ENCODE measurements at places on chromosomes 2 and 18.

DNA sequence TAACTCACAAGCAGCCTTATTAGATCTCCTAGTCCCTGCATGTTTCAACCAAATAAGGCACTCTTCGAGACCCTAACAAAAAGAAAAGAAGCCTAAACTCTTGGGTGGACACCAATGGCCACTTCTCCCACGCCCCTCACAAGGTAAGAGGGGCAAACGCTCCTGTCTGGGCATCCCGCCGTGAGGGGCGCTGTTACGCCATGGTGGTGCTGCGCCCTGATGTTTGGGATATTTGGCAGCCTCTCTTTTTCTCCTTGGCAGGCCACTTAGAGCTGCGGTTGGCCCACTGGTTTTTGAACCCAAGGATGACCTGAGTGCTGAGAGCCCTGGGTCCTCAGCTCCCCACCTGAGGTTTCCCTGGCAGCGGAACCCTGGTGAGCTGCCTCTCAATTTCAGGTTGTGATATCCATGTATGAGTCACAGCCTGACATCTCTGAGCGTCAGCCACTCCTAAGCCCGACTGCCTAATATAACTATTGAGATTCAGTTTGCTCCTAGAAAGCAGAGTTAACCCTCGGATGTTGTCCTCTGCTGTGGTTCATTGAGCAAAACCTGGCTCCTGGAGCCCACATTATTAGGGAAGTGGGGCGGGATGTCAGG, 103.3 kb downstream of the COL6A3 start:
- DNase-seq, result no peak

GRCh38 chr2:34849827-34850226, 1250.7 kb upstream of the FAM98A start:
- DNase-seq, result no peak

DNA sequence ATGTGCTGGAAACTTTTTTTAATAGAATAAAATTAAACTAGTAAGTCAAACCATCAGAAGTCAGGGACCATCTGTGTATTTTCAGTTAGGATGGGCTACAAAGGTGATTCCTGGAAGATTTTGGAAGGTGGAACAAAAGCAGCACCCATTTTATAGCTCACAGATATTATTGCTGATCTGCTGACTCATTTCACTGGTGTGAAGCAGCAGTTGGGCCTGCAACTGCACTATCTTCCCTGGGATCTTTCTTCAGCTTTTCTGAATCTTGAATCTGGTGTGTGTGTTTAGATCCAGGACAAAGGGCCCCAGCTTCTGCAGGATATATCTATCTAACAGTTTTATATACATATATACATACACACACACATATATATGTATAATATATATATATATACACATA, 35.6 kb upstream of the BCL11A start:
- DNase-seq, result no peak

GRCh38 chr18:6486764-6487426, 72.2 kb upstream of the L3MBTL4 start:
- no peak for DNase-seq

GRCh38 chr2:65554765-65555591, 122.6 kb upstream of the SPRED2 start:
- peak; percentile 23 for DNase-seq

GRCh38 chr18:75409806-75410205, 17.7 kb downstream of the SMIM21 start:
- DNase-seq, result no peak

DNA sequence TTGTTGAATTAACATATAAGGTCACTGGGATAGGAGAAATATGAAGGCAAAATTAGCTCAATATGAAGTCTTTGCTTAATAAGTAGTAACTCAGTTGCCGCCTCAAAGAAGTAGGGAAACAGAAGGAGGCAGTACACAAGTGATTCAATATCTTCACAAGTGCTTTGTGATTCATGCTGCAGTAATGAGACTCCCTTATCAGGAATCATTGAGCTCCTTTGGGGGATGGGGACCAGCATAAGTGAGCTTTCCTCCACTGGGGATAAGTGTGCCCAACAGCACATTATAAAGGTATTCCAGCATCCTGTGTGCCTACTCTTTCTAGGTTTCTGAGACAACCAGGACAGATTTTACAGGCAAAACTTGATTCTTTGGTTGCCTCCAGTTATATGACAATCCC, 323.4 kb upstream of the UBE2E3 start:
- no peak for DNase-seq

DNA sequence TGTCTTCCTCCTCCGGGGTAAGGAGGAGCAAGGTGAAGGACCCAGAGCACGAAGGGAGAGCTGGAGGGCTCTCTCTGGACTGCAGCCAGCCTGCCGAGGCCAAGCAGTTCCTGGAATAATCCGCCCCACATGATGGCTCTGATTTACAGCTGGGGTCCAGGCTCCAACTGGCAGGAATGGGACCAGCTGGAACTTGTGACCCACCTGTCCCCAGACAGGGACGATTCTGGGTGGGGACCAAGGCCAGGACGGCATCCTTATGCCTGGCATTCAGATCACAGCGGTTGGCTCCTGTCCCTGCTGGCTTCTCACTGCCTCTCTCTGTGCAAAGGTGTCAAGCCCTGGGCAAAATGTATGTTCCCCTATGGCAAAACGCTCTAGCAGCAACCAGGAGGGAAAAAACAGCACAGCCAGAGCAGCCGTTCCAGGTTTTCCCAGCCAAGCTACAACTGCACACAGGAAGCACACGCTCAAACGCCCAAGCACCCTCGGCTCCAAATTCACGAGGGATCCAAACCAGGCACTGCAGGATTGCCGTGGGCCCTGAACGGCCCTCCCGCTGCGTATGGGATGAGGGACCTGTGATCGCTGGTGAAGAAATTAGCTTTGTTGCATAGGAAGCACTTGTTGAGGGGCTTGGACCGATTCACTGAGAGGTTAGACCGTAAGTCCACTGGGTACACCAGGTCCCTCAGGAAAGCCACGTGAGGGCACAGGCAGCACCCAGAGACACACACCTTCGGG, 35.8 kb downstream of the FAM178B start:
- DNase-seq, result no peak

- DNase-seq, result peak; percentile 70
These were observed 503 bp downstream of the ZNF513 start for GRCh38 chr2:27379836-27380625.

GRCh38 chr2:222922019-222922800, 61.4 kb downstream of the ACSL3 start:
- no peak for DNase-seq

DNA sequence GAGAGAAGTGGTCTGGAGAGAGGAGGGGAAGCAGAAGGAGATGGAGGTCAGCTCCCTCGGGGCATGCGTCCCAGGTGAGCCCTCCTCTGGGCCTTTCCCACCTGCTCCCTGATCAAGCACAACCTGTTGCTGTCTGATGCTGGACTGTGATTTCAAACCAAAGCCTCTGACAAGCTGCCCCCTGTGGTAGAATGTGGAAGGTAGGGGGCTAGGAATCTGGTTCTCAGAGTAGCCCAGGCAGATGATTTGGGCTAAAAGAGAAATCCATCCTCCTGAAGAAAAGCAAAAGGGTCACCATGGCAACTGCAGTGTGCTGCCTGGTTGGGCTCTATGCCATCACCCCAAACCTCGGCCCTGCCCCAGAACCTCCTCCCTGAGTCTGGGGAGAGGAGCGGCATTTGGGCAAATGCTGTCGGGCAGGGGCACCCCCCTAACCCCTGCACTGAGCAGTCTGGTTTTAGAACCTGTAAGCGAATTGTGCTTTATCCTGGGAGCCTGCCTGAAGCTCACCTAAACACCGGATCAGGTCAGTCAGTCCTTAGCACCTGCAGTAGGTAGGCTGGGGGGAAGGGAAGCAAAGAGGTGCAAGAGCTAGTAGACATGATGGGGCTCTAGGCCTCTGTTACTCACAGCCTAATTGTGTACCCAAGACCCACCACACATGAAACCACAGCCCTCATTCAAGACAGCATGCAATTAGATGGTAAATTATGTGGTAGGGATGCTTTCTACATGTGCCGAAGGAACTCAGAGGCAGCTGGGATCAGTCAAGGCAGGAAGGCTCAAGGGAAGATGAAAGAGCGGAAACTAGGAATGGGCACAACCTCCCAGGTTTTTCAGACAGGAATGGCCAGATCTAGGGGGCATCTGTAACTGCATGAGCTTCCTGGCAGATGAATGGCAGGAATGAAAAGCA, 83.5 kb downstream of the DNMT3A start:
- no peak for DNase-seq

DNA sequence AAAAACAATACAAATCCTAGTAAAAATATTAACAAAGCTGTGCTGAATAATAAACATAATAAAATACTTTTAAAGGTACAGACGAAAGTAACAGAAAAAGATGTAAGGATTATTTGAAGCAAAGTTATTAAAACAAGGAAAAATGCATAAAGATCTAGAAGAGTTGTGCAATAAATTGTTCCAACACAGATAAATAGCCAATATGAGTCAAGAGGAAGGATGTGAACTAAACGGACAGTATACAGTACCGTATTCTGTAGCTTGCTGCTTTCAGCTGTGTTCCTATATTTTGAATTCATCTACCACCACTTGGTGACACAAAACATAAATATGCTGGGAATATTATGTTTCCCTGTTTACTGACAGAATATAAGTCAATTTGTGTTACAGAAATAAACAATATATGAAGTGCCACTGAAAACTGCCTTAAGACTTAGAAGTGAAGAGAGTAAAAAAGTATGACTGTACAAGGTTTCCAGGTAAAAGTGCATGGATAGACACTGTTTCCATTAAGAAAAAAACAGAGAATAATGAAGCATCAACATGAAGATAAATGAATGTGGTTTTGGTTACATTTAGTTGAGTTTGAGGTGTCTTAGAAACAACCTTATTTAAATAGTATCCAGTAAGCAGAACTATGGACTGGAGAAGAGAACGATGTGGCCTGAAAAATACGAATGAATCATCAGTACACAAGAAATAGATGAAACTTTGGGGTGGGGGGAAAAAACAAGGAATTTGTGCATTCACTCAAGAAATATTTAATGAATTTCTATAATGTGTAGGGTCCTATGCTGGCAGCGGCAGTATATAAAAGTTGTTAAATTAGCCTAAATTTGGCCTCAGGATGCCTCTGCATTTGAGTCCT, 13.1 kb downstream of the PPP3R1 start:
- no peak for DNase-seq

GRCh38 chr2:169732075-169732474, 1.6 kb upstream of the KLHL23 start:
- no peak for DNase-seq

DNA sequence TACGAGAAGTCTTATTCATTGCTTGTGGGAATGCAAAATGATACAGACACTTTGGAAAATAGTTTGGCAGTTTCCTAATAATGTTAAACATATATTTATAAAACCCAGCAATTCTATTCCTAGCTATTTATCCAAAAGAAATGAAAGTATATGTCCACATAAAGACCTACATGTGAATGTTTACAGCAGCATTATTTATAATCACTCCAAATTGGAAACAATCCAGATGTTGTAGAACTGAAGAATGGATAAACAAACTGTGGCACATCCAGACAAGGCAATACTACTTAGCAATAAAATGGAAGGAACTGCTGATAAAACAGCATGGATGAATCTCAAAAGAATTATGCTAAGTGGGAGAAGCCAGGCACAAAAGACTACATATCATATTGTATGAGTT, 19.3 kb downstream of the MRPL33 start:
- DNase-seq, result no peak

DNA sequence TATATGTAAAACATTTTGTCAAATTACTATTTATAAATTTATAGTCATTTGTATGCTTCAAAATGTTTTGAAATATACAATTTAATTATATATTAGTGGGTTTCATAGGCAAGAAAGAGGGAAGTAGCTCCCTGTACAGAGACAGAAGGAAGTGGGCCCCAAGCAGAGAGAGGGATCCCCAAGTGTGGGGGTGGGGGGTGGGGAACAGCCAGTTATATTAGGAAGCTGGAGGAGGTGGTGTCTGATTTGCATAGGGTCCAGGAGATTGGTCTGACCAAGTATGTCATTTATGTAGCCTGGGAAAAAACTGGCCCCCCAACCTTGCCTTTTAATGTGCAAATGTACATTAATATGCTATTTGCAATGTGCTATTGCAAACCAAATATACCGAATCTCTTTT, 76.5 kb upstream of the ZSWIM2 start:
- DNase-seq, result no peak

GRCh38 chr18:9704233-9705118, 3.6 kb upstream of the RAB31 start:
- no peak for DNase-seq

- no peak for DNase-seq
These were observed 1345.8 kb upstream of the LRRTM1 start for GRCh38 chr2:81650048-81650971.

- peak; percentile 19 for DNase-seq
These were observed 1.7 kb downstream of the TRIP12 start for GRCh38 chr2:229920011-229920641.

DNA sequence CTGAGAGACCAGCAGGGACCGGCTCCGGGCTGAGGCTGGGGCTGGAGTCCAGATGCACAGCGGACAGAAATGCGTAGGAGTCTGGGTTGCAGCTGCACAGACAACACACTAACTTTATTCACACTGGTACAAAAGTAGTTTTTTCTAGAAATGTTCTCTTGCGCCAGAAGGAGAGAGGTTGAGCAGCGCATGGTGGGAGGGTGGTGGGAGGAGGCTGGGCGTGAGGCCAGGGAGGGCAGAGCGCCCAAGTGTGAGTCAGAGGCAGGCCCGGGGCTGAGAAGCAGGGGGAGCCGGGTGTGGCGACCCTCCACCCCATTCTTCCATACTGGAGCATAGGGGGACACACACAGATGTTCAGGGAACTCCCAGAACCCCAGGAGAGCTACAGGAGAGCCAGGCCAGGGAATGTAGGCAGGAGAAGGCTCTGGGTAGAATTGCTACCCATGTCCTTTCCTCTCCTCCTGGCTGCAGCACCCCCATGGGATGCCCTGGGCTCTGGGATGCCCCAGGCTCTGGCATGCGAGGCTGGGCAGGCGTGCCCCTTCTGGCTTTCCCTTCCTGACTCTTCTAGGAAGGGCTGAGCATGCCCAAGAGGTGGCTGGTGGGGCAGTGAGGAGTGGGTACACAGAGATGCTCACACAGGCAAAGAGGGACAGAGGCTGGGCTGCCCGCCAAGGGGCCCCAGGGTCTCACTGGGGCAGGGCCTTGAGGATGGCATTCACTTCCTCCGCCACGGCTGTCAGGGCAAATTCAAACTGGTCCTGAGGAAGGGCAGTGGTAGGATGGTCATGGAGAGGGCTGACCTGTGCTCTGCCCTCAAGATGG, 10.6 kb downstream of the DNAJB2 start:
- DNase-seq, result no peak

GRCh38 chr18:49616618-49617328, 54.9 kb downstream of the LIPG start:
- no peak for DNase-seq

- no peak for DNase-seq
These were observed 35.8 kb downstream of the HIBCH start for GRCh38 chr2:190283783-190284182.

DNA sequence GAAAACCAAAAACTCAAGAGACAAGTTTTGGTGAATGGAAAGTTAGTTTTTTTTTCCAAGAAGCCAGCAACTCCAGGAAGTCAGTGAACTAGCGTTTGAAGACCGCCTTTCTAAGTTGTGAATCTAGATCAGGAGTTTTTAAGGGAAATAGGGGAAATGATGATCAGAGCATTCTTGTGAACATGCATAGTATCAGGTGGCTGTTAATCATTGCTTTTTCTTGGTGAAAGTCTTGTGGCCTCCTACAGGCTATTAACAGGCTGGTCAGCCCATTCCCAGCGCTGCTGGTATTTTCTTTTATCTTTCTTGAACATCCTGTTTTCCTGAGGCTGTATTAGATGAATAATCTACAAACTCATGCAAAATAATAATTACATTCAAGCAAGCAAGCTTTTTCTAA, 155.8 kb downstream of the PTPRM start:
- no peak for DNase-seq

Data from stimulated activated CD4-positive, alpha-beta T cell treated with anti-CD3 and anti-CD28 coated beads, Interleukin-15, amount 100 ng/mL, for 24 hours (primary cell).